ENCODE measurements at places on chromosomes 2 and 18.

GRCh38 chr18:44937960-44938719 is 257.5 kb downstream of the SETBP1 start:
- no peak for DNase-seq

DNA sequence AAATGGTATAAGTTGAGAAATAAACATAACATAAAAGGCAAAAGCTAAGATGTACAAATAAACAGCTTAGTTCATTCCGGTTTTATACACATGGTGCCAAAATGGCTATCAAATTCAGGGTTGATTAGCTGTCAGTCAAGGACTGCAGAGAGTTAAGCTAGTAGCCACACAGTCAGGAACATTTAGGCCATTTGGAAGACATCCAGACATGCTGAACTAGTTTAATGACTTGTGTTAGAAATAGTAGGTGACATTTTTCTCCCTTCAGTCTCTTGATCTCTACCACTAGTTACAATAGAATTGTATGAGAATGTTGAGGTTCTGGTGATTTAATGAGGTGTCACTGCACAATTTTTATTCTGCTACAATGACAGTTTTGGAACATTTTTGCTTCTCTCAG is 394.4 kb upstream of the SPHKAP start:
- DNase-seq: no peak

DNA sequence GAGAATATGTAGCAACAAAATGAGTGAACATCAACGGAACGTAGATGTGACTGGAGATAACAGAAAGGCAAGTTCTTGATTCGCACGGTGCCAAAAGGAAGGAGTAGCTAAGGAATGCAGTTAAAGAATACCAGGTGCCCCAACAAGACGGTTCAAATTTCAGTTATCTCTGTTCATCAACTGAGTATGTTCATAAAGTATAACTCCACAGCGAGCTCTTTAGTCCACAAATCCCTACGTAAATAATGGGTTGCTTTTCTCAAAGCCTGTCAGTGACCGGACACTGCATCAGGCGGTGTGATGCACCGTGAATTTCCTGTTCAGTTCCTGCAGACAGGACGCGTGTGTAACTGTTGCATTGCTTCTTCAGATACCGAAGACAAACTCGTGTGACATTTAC is 91.8 kb downstream of the NOL10 start:
- DNase-seq: no peak

DNA sequence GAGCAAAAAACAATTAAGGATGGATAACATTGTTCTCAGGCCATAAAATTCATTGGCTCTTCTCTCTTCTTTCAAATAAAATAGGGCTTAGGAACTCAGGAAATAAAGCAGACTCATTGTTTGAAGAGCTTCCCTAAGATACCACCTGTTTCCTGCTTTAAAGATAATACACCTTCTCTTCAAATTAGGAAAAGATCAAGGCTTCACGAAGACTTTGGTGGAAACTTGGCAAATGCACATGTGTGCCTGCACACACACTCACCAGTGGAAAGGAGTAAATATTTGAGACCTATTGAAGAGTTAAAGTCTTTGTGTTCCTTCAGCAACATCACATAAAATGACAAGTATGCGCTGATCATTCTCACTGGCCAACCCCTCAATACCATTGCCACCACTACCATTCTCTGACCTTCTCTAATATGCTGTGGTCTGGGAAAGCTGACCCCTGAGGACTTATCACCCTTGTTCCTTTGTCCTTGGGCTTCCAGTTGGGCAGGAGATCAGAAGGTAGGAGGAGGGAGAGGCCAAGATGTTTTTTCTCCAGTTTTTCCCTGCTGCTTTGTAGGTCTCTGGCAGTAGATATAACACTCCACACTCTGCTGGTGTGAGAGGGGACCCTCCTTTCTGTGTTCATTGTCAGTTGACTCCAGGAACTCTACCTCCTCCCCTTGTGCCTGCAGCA is 53.5 kb upstream of the SPOPL start:
- no peak for DNase-seq

DNA sequence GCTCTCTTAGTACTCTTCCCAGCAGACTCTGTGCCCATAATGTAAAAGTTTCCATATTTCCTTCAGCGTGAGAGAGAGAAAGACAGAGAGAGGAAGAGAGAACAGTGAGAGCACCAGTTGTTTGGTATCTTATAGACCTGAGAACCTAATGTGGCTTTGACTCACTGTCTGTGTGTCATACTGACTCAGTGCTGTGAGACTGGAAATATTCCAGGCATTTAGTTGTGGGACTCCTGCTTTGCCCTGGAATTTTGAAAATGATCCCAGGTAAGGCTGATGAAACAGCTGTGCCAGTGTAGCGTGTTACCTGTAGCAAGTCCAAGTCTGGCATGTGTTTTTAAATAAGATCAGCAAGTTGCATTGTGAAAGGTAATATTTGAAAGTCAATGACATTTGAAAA is 87.9 kb upstream of the KCNH7 start:
- DNase-seq: no peak

DNA sequence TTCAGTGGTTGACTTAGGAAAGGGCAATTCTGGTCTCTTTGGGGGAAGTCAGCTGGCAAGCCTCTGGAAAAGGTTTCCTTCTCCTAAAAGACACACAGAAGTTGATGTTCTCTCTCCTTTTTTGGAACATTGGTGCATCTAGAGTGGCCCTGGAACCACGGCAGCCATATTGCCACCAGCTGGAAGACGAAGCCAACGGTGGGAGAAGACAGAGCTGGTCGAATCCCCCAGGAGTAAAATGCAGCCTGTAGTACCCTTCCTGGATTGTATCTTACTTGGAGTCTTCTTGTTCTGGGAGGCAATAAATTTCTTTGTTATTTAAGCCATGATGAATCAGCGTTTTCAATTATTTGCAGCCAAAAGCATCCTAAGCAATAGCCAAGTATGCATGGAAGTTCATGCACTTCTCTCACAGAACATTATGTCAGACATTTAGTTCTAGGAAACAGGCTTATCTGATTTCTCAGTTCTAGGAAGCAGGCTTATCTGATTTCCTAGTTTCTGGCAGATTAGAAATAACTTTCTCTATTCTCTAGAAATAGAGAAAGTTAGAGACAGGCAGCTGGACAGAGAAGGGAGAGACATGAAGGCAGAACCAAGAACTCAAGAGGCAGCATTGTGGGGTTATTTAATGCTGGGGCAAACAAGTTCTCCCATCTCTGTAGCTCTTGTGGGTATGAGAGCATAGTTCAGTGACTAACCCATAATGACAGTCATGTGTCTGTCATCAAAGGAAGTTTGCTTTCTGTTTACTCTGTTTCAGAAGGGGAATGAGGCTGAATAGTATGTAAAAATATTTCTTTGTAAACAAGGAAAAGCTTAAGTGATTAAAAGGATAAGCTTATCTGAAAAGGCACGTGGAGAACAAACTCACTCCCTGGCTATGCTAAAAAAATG is 40.5 kb upstream of the NABP1 start:
- no peak for DNase-seq

GRCh38 chr18:13581496-13582177 is 144.7 kb downstream of the FAM210A start:
- no peak for DNase-seq

GRCh38 chr2:110873056-110873502 is 140.7 kb downstream of the ACOXL start:
- DNase-seq: no peak

DNA sequence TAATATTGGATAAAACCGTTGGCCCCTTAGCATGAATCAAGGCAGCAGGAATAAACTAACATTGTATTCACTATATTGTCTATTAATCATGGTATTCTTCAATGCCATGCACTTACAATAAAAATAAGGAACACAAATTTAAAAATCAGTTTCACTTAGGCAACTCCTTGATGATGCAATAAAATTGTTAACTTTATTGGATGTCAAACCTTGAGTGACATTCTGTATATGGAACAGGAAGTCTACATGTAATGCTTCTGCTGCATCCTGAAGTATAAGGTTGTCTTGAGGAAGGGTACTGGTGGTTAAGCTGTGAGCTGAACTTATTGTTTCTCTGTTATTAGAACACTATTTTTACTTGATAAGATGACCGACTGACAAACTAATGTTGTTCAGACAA is 605.5 kb downstream of the SATB2 start:
- DNase-seq: no peak

GRCh38 chr18:79309614-79310358 is 85.9 kb upstream of the NFATC1 start:
- no peak for DNase-seq

DNA sequence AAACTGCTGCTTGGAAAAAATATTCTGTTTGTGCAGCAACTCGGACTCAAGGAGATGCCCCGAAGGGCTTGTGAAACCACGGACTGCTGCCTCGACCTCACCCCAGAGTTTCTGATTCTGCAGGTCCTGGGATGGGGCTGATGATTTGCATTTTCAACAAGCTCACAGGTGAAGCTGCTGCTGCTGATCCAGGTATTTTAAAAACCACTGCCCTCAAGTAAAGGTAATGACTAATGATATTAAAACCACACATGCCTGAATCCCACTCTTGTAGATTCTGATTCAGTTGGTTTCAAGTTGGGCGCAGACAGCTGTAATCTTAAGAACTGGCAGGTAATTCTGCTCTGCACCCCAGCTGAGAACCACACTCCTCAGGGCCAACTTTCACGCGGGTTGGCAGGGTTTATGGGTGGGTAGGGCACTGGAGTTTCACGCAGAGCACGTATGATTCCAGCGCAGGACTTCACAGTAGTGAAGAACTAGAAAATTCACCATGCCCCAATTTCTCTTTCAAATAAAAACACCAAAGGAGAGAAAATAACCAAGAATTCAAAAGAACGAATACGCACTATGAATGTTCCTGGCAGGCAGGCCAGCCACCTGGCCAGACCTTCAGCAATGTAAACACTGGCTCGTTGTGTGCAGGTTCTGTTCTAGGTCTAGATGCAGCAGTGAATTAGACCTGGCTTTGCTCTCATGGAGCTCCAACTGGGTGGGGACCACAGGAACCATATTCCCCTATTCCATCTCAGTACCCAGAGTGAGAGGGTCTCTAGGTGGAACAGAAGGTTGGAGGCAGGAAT is 74.6 kb upstream of the ZFP36L2 start:
- no peak for DNase-seq

DNA sequence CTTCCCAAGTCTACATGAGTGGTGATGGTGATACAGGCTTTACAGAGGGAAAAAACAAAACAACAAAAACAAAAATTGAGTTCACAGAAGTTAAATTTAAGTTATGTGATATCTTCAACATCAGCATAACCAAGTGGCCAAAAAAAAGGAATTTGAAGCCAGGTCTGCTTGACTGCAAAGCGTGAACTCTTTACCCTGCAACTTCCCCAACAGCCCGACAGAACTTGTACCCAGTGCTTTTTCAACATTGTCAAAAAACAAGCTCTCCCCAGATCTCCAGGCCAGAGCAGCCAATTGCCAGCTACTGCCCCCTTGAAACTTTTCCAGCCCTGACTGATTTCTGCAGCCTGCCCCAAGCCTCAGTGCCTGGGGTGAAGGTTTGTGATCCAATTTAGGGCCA is 76.7 kb downstream of the RNF144A start:
- no peak for DNase-seq

DNA sequence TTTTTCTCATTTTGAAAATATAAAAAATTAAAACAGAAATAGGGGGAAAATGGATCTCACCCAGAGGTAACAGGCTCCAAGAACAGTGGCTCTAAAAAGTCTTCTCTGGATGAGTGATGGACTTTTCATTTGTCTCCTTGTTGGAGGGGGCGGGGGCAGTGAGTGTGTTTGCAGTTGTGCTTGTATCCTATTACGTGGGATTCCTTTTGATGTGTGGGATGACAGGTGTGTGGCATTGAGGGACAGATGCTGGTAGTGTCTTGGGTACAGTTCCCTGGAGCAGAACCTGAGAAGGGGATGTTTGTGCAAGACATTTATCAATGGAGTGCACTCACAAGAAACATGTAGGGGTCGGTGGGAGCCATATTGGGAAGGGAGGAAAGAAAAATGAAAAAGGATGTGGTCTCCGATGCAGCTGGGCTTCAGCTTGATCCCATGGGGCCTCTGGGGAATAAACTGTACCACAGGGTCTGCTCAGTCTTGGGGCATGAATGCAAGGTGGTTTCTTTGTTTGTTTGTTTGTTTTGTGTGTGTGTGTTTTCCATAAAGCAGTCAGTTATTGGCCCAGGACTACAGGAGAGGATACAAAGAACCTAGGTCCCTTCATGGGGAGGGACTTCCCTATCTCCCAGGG is 120.0 kb upstream of the SLC35G4 start:
- DNase-seq: no peak

DNA sequence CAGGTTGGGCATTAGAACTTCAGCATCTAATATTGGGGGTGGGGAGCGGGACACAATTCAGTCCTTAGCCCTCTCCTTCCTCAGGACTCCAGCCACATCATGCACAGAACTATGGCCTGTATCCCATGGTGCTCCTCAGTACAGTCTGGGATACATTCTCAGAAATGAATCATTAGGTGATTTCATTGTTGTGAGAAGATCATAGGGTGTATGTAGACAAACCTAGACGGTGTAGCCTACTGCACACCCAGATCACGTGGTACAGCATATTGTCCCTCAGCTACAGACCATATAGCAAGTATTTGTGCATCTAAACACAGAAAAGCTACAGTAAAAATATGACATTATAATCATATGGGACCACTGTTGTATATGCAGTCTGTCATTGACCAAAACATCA is 23.2 kb upstream of the IMP4 start:
- DNase-seq: no peak

DNA sequence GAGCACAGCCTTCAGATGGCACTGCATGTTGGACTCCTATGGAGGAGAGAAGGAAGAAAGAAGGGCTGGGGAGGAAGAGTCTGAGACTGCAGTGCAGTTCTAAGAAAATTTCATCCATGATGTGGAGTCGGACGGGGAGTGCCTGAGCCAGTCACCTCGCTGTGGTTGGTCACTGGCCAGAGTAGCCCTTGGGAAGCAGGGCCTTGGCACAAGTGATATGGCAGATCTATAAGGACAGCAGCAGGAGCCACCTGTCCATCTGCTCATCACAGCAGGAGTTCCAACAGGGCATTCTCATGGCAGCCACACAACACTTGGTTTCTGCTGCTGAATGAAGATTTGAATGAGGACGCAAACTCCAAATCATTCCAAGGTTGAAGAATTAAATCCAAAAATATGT is 314.8 kb downstream of the CYP26B1 start:
- no peak for DNase-seq

GRCh38 chr18:63936156-63936931 is 12.8 kb upstream of the HMSD start:
- DNase-seq: peak; percentile 20

- no peak for DNase-seq
Observed at GRCh38 chr2:240921311-240921994, 15.3 kb downstream of the CROCC2 start.

DNA sequence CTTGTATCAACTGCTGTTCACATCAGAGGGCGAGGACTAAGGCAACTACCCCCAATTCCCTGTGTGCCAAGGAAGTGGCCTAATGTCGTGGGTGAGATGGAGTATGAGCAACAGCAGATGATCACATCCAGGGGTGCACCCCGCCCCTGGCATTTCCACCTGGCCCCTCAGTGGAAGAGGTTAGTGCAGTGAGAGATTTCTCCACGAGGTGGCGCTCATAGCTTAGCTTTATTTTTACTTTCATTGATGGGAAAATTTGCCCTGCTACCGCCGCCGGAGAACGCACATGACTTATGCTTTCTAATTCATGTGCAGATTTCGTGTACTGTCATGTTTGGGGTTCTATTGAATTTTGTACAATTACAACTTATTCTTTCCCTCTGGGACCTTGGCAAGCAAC is 470.6 kb upstream of the MEX3C start:
- DNase-seq: no peak

GRCh38 chr2:66813976-66814375 is 379.1 kb downstream of the MEIS1 start:
- no peak for DNase-seq

- DNase-seq: no peak
Observed at GRCh38 chr2:46863882-46864281, 51.7 kb downstream of the MCFD2 start.

GRCh38 chr2:62706721-62707521 is 1.4 kb downstream of the EHBP1 start:
- DNase-seq: no peak
